MV-4-11 (cell line): ENCODE measurements at places on chromosomes 7 and 10.

DNA sequence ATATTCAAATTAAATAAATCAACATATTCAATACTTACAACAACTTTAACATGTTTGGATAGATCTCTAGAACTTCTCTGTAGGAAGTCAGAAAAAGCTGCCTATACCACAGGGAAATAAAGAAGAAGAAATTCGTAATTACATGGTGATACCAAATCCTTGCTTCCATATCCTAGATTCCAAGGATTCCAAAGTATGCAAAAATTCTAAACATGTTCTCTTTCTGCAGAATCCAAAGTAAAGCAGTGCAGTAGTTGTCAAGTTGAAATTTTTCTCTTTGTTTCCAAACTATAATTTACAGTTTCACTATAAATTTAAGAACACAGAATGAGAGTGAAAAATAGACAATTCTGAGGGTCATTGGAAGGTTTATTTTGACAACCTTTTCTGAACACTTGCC lies 233.7 kb upstream of the PTN start:
- DNase-seq = no peak

DNA sequence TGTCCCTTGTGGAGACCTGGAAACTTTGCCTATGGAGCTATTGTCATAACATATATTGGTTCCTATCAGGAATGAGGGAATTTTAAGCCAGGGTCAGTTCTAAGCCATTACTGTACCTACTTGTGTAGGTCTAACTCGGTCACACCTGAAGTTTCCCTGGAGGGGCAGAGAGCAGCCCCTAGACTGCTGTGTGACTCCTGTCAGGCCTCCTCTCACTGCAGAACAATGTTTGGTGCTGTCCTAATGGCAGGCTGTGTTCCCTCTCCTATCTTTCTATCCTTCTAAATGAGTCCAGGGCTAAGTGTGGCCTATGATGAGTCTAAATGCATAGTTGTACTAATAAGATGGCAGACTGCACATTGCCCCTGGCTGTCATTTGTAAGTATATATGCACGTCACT lies 14.2 kb downstream of the MBL2 start:
- no peak for DNase-seq

DNA sequence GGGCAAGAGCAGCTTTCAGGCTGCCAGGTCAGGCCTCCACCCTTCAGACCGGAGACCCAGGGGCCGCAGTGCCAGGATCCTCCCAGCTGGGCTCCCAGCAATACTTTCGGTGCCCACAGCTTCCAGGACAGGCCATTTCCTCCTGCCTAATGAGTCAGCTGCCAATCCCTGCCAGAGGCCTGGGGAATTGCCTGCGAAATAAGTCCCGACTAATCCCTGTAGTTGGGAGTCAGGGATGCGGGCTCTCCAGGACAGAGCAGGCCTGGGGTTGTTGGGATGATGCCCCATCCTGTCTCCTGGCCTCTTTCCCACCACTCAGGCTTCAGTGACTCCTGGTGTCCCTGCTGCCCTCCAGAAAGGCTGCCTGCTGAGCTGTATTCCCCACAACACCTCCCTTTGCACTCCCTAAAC lies 143.5 kb upstream of the UNC5B start:
- no peak for DNase-seq

GRCh38 chr7:72405871-72406270 lies 6.3 kb downstream of the CALN1 start:
- no peak for DNase-seq

DNA sequence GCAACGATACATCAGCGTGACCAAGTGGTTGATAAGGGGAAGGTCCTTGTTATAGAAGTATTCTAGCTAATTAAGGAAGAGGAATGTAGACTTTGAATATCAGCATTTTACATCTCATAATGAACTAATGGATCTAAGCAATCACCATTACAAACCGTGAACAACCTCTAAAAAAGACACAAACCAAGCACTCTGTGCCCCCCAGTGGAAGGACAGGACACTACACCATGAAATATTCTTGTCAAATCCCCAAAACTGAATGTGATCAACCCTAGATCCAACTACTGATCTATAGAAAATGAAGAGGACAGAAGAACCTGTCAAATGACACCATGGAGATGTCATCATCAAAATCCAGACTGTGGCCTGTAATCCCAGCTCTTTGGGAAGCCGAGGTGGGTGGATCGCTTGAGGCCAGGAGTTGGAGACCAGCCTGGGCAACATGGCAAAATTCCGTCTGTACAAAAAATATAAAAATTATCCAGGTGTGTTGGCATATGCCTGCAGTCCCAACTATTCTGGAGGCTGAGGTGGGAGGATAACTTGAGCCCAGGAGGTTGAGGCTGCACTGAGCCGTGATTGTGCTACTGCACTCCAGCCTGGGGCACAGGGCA lies 111.3 kb upstream of the CARD11 start:
- DNase-seq = peak; percentile 44

DNA sequence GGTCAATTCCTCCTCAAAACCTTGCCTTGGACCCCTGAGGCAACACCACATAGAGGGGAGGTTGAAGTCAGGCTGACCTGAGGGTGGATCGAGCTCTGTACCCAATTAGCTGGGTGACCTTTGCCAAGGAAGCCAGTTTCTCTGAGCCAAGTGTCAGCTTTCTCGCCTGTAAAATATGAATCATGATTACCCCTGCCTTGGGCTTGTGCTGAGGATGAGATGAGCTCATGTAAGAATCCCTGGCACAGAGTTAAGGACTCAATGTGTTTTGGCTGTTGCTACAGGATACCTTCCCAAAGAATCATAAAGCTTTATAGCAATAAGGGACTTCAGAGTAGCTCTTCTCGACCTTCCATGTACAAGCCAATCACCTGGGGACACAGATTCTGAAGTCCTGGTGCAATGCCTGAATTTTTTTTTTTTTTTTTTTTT lies 43.5 kb upstream of the CACUL1 start:
- no peak for DNase-seq

GRCh38 chr10:43698156-43698555 lies 49.5 kb upstream of the ZNF32 start:
- no peak for DNase-seq

- DNase-seq = peak; percentile 51
Measured at GRCh38 chr7:2157473-2158279, 75.1 kb downstream of the MAD1L1 start.

DNA sequence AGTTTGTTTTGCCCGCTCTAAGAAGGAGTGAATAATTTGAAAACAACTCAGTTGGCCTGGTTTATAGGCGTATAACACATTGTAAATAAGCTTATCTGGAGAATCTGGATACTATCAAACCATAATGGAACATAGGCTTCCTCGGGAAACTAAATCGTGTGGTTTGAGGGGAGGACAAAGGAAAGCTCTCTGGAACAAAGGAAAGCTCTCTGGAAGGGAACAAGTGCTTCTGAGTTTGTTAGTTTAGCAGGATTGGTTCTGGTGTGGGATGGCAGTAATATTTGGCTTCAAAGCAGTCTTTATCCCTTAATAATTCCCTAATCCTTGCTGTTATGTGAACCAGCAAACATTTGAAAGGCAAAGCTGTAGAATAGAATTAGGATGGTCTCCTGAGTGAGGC lies 15.0 kb upstream of the SLK start:
- no peak for DNase-seq

DNA sequence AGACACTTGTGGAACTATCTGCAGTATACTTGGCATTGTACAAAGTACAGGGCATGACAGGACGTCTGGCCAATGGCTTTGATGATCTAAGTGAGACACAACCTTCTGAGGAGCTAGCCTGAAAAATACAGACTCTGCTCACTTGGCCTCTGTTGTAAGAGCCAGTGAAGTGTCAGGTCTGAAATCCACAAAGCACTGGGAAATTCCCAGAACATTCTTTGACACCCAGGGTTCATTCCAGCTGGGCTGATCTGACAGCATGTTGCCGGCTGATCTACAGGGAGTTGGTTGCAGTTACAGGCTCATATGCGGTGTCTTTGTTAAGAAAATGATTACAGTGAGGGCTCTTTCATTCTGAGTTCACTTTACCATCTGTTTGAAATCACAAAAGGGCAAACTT lies 354.6 kb downstream of the PHF14 start:
- DNase-seq = no peak

- peak; percentile 30 for DNase-seq
Measured at GRCh38 chr10:5515948-5516761, 8.6 kb upstream of the CALML3 start.

- DNase-seq = no peak
Measured at GRCh38 chr7:55651057-55651456, 78.8 kb upstream of the VOPP1 start.

DNA sequence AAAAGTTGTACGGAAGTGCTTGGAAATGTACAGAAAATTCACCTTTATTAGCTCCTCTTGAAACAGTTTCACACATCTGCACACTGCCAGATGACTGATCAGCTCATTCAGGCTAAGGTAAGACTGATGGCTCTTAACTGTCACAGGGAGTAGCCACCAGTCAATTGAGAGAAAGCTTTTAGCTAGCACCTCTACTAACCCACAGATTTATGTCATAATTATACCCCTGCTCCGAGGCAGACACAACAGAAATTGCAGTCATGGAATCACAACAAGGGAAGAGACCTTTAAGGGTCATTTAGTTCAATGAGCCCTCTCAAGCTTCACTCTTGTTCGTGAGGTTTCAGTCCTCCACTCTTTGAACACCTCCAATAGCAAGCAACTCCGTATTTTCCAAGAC lies 235.4 kb downstream of the TRIL start:
- no peak for DNase-seq

- no peak for DNase-seq
Measured at GRCh38 chr10:76040107-76040829, 608.8 kb downstream of the LRMDA start.

DNA sequence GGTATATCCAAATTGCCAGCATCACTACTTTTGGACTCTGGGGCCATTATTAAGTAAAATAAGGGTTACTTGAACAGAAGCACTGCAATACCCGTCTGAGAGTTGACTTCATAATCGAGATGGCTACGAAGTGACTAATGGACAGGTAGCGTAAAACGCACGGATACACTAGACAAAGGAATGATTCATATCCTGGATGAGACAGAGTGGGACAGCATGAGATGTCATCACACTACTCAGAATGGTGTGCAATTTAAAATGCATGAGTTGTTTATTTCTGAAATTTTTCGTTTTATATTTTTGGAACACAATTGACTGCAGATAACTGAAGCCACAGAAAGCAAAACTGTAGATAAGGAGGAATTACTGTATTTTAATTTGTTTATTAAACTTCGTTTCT lies 421.5 kb upstream of the LRGUK start:
- DNase-seq = peak; percentile 15

DNA sequence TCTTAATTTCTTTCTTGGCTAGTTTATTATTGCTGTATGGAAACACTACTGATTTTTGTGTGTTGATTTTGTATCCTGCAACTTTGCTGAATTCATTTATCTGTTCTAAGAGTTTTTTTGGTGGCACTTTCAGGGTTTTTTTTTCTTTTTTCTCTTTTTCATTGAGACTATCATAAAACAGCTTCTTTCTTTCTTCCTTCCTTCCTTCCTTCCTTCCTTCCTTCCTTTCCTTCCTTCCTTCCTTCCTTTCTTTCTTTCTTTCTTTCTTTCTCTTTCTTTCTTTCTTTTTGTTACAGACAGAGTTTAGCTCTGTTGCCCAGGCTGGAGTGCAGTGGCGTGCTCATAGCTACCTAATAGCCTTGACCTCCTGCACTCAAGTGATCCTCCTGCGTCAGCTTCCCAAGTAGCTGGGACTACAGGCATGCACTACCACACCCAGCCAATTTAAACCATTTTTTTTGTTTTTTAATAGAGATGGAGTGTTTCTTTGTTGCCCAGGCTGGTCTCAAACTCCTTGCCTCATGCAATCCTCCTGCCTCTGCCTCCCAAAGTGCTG lies 72.3 kb downstream of the ZNF503 start:
- DNase-seq = no peak

DNA sequence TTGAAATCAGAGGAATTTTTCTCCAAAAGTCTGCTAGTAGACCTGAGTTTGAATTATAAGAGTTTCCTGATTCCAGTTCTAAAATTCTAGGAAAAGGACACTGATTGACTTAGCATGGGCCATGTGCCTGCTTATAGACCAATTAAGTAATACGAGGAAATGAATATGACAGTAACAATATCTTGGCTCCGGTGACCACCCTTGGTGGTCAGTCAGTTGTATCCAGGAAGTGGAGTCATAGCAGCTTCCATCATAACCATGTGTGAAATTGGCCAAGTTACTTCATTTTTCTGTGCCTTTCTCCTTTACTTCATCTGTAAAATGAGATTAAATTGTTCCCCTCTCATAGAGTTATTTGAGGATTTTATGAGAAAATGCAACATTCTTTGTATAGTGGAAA lies 66.9 kb downstream of the MTPAP start:
- DNase-seq = peak; percentile 56

GRCh38 chr7:15397922-15398760 lies 163.7 kb downstream of the AGMO start:
- no peak for DNase-seq

- no peak for DNase-seq
Measured at GRCh38 chr7:102471791-102472125, 7.0 kb downstream of the POLR2J start.

DNA sequence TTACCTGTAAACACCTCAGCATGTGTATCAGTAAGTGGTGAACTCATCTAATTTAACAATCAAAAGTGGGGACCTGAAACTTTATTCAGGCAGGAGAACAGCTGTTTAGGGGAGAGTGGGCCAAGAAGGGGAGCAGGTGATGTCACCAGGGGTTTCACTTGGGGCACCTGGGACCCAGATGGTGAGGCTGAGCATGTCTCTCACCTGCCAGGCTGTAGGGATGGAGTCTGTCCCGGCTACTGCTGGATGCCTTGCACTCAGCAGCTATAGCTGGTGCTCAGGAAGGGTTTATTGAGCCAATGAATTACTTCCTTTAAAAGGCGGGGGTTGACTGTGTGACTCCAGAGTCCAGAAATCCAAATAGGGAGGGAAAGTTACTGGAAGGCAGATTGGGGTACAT lies 23.0 kb downstream of the CDH23 start:
- no peak for DNase-seq

GRCh38 chr7:40760987-40761386 lies 626.2 kb downstream of the SUGCT start:
- DNase-seq = no peak

GRCh38 chr7:77362905-77363304 lies 53.2 kb downstream of the GSAP start:
- no peak for DNase-seq

DNA sequence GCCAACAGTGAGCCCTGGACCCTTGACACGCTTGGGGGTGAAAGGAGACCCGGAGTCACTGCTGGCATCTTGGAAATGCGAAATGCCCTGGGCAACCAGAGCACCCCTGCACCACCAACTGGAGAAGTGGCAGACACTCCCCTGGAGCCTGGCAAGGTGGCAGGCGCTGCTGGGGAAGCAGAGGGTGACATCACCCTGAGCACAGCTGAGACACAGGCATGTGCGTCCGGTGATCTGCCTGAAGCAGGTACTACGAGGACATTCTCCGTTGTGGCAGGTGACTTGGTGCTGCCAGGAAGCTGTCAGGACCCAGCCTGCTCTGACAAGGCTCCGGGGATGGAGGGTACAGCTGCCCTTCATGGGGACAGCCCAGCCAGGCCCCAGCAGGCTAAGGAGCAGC lies 98.5 kb downstream of the TACC2 start:
- no peak for DNase-seq
